ENCODE measurements at places on chromosomes 4 and X.

GRCh38 chr4:81326581-81326980 lies 111.6 kb upstream of the PRKG2 start:
- DNase-seq: no peak

GRCh38 chr4:10977534-10977933 lies 293.0 kb upstream of the CLNK start:
- DNase-seq: no peak

GRCh38 chr4:154593868-154594267 lies 3.3 kb upstream of the FGA start:
- no peak for DNase-seq

DNA sequence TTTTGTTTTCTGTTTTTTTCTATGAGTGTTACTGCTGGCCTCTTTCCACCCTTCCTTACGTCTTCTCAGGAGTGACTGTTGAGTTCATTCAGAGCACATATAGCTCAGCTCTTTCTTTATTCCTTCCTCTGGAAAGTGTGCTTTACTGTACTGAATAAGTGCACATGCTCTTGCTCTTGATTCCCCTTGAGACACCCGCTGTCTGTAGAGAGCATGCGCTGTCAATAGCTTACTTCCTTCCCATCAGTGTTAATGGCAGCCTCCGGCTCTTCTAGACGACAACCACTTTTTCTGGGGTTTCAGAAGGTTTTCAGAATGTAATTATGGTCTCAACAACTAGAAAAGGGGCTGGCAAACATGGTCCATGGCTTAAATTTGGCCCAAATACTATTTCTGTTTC lies 504.9 kb downstream of the C4orf33 start:
- no peak for DNase-seq

- no peak for DNase-seq
These were observed 301.4 kb upstream of the EPHA5 start for GRCh38 chr4:65971686-65972085.

GRCh38 chr4:1368421-1369090 lies 21.5 kb downstream of the UVSSA start:
- no peak for DNase-seq

GRCh38 chr4:110808351-110808878 lies 185.5 kb upstream of the PITX2 start:
- DNase-seq: no peak

DNA sequence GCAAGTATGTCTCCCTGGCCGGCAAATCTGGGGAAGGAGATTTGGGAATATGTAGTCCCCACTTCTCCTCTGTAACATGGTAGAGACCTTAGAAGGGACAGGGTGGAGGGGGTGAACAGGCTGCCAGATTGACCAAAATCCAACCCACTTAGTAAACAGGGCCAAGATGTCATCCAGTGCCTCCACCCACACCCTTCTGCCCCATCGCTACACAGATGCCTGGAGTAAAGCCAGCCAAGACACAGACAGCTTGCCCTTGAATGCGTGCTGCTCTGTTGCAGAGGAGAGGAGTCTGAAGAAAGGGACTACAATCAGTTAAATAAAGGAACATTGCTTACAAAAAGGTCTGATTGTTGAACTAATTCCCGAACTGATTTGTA lies 160.1 kb upstream of the LDB2 start:
- DNase-seq: no peak

DNA sequence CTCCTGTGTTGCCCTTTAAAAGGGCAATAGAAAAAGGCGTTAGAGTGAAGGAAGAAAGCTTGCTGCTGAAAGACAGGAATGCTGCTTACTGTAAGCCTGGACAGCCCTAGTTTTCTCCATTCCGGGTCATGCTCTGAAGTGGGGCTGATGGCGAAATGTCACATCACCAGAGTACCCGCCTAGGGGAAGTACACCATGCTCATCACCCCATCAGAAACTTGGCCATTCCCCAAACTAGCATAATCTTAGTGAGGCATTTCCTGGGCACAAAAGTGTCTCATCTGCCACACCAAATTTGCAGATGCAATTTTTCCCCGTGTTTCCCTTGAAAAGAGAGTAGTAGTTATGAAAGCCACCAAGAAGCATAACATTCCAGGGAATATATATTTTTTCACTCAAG lies 47.8 kb upstream of the CAMK2D start:
- DNase-seq: no peak

DNA sequence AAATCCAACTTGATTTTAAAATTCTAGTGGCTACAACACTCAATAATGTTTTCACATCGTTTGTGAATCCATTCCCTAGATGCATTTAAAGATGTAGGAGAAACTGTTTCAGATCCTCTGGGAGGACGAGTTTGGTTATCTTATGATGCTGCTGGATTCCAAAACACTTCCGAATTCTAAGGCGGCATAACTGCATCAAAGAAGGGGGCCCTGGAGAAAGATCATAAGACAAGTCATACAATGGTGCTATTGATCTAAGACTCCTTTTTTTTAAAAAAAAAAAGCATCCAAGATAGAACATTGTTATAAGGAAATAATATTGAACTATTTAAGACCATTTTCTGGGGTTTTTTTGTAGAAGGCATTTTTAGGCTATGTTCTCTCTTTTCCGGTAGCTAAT lies 25.5 kb downstream of the ASB9 start:
- no peak for DNase-seq

- no peak for DNase-seq
These were observed 39.6 kb downstream of the TMEM164 start for GRCh38 chrX:110042496-110042895.

DNA sequence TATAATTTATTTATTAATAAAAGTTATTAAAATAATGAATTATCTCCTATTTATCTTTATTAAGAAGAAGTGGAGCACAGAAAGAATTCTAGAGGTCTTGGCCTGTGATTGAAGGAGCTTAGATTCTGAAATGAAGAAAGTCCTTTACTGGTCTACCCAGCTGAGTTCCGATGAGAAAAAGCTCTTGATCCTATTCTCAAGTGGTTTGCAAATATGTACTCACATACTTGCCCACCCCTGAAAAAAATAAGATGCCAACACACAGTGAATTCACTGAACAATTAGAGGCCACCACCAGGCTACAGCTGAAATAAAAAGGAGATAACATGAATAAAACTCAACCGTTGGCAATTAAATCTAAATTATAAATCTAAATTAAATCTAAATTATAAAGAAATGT lies 253.4 kb downstream of the MAPK10 start:
- DNase-seq: no peak

- no peak for DNase-seq
These were observed 16.1 kb upstream of the CYP2U1 start for GRCh38 chr4:107915220-107915619.

GRCh38 chr4:55005910-55006309 lies 119.5 kb downstream of the KDR start:
- no peak for DNase-seq
